ENCODE measurements at places on chromosomes 16 and 17. TPM values are rescaled to one million over a fixed set of nuclear protein-coding genes. Genes with fewer than 3 reads are reported as not detected.

- no peak for DNase-seq
Measured at GRCh38 chr17:13311306-13311705, 290.4 kb downstream of the HS3ST3A1 start.

DNA sequence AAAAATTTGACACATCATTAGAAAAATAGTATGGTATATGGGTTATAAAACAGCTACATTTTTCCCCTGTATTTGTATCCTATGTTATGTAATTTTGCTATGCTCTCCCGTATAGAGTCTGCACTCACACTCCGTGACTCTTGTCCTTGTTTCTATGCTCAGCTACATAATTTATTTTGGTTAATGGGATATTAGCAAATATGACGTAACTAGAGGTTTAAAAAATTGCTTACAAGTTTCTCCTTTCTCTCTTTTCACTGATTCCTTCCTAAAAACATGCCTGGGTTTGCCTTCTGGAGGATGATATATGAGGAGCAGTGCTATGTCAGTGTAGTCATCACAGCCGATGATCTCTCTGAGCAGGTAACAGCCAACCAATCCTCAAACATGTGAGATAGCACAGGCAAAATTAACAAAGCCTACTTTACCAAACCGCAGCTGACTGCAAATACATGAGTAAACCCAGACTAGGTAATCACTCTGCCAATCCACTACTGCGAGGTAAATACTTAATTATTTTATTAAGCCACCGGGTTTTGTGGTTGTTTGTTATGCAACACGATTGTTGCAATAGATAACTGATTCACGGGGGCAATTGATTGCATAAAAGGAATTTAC, 126.9 kb downstream of the KIF2B start:
- DNase-seq = no peak

Gene TSPAN10
- total RNA-seq = 0.85 TPM

DNA sequence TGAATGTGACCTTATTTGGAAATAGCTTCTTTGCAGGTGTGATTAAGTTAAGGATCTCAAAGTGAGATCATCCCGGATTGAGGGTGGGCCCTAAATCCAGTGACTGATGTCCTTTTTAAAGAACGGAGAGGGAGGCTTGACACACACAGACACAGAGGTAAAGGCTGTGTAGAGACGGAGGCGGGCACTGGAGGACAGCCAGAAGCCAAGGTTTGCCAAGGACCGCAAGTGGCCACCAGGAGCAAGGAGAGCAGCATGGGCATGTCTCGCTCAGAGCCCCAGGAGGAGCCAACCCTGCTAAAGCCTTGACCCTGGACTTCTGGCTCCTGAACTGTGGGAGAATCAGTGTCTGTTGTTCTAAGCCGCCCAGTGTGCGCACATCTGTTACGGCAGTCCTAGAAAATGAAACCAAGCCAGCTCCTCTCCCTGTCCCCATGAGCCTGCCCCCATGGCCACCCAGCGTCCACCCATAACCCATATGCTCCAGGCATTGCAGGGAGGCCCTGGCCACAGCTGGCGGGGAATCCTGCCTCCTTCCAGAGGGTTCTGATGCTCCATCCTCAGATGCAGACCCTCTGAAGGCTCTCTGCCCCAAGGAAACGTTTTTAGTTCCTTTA, 15.2 kb downstream of the CNGB1 start:
- no peak for DNase-seq

GRCh38 chr17:80796430-80796861, 195.2 kb upstream of the CHMP6 start:
- DNase-seq = no peak

Gene IL21R
- total RNA-seq = 1.7 TPM

Gene CCL7
- total RNA-seq = 1.6 TPM

- no peak for DNase-seq
Measured at GRCh38 chr16:86883583-86884389, 305.4 kb downstream of the FOXL1 start.

DNA sequence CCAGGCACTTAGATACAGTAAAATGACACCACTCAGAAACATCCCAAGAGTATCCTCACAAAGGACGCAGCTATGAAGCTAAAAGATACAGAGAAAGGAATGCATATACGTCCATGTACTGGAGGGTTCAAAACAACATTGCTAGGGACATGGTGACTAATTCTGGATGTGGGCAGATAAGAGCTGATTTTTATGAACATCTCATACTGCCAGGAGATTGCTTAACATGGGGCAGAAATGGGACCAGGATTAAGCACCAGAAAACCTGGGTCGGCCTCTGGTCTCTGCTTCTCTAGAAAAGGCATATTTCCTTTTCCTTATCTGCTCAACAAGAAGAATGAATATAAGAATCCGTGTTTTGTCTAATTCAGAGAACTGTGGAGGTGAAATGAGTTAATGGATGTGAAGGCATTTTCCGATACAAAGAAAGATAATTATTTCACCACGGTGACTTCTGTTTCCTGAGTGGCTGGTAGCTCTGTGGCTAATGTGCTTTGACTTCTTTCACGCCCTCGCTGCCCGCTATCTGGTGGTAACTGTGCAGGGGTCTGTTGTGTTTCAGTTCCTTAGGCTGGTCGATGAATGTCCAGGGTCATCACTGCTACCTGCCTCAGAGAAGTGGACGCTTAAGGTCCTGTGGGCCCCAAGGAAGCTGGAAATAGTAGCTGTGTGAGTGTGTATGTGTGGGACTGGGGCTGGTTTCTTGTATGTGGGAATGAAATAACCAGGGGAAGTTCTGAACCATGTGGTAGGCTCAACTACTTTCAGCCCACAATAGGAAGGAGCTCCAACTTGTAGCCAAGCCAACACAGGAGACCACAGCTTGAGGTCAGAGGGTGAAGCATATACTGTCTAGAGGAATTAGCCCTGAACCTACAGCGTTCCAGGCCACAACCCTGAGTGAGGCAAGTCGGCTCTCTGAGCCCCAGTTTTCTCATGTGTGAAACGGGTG, 15.8 kb upstream of the CCL5 start:
- DNase-seq = no peak

DNA sequence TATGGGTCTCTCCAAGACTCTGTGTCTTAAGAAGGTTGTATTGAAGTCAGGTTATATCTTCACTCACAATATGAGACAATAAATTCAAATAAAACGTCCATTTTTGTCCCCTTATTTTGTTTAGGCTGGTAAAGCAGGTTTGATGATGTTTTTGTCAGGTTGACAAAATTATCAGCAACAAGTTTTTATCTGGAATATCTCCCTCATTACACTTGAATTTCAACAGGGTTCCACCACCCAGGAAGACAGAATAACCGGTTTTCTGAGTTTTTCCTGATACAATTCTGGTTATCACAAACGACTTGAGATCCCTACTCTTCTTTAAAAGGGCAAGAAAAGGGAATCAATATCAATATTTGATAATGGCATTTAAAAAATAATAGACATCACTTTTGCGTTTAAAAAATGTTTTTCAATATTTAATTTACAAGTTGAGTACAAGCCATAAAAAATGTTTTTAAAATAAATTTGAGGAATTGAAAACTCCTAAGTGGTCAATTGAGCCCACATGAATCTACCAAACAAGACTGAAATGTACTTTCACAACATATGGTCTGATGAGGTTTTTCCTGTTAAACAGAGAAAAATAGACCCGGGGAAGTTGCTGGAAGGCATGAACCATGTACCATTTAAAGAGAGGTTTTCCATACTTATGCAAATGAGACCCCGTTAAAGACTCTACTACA, 1.4 kb upstream of the ATP6V0A1 start:
- DNase-seq = no peak

DNA sequence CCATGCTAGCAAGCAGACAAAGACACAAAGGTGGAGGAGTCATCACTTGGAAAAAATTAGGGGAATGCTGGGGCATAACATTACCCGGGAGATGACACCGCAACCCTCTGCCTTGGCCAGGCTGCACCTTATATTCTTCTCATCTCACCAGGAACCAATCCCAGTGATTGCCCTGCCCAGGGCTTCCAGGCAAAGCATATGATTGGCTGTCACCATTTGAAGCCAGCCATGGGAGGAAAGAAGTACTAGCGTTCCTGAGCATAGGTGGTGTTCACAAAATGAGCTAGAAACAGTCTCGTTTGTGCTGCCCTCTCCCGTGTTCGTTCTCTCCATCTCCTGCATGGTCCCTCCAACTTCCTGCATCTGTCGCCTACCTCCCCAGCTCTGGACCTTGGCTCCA, 29.6 kb downstream of the TEKT5 start:
- no peak for DNase-seq

Gene SNF8
- total RNA-seq = 57.1 TPM

Gene CD300LG
- 22.8 TPM for total RNA-seq

GRCh38 chr16:56438038-56438437, 12.7 kb upstream of the AMFR start:
- DNase-seq = no peak

Gene LRRC37A
- 4.3 TPM for total RNA-seq

Gene SPNS2
- 31.6 TPM for total RNA-seq

GRCh38 chr17:17384961-17385360, 81.8 kb downstream of the NT5M start:
- DNase-seq = no peak

Gene FOXF1
- total RNA-seq = 0.45 TPM

Gene KRTAP2-2
- not detected for total RNA-seq

DNA sequence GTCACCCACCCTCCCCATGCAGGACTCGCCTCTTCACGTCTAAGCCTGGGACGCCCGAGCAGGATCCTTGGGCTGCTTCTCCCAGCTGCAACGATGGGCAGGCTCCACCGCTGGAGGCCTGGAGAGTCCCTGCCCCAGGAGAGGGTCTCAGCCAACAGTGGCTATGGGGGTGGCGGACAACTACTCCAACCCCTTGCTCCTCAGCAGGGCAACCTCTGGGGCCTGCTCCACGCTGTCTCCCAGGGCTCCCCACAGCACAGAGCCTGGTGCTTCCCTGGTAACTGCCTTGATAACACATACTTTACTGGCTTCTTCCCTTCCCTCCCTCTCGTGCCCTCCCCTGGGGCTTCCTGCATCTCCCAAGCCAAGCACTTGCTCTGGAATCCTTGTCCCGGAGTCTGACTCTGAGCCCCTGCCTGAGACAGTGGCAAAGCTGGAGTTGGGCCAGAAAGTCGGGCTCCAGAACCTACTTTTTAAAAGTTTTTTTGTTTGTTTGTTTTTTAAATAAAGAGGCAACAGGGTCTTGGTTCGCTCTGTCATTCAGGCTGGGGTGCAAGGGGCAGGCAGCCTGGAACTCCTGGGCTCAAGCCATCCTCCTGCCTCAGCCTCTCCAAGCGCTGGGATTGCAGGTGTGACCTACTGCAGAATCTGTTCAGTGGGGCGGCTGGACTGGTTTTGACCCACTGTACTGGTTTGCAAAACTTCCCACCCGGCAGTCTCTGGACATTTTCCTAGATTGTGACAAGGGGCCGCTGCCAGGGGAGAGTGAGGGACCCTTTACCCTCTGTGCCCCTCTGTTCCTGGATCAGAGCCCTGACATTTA, 99.4 kb downstream of the TNFRSF13B start:
- no peak for DNase-seq

Gene TNFRSF12A
- 13.6 TPM for total RNA-seq

DNA sequence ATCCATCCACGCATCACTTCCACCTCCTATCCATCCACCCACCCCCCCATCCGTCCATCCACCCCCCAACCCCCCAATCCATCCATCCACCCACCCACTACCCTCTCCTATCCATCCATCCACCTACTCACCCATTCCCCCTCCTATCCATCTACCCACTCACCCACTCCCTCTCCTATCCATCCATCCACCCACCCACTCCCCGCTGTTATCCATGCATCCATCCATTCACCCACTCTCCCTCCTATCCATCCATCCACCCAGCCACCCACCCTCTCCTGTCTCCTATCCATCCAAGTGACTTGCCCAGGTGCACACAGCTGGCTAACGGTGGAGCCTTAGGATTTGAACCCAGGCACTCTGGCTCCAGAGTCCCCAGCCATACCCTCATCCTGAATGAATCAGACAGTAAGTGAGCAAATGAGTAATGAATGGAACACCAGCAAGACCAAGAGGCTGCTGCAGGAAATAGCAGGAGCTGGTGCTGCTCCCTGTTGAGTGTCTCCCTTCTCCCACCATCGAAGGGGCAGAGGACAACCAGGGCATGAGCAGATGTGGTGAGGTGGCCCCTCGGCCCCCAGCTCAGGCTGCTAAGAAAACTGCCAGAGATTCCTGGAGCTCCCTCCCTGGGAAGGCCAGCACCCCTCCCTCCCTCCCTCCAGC, 62.5 kb downstream of the LITAF start:
- DNase-seq = no peak

GRCh38 chr16:23827057-23827456, 8.7 kb upstream of the PRKCB start:
- DNase-seq = no peak

Gene IRX3
- total RNA-seq = 1.1 TPM

- DNase-seq = no peak
Measured at GRCh38 chr16:89993971-89994370, 25.3 kb downstream of the DBNDD1 start.

Gene SYNGR3
- 0.76 TPM for total RNA-seq

DNA sequence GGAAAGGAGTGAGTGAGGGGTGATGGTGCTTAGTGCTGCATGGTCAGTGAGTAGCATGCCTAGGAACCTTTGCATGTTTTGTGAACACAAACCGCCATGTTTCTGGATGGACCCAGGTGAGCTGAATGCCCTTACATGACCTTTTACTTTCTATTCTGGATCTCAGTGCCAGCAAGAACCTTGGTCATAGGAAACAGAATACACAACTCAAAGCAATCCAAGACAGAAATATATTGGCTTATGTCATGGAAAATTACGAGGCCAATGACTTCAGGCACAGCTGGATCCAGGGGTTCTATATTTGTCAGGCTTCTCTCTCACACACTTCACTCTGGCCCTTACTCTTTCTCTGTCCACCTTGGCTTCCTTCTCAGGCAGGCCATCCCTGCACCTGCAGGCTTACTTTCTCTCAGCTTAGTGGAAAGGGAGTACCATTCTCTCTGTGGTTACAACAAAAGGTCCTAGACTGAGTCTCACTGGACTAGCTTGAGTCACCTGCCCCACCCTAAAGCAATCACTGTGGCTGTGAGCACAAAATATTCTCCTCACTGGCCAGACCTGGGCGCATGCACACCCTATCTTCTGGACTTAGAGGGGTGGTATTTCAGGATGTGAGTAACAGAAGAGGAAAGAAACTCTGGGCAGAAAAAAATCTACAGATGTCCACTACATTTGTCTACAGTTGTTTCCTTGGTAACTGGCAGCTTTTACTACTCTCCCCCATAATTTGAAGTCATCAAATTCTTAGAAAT, 20.4 kb upstream of the CPNE2 start:
- DNase-seq = no peak

GRCh38 chr17:30188211-30188939, 47.1 kb downstream of the SLC6A4 start:
- no peak for DNase-seq

Gene ATP1B2
- total RNA-seq = 14.3 TPM

- no peak for DNase-seq
Measured at GRCh38 chr16:75312875-75313274, 61.5 kb upstream of the BCAR1 start.

- no peak for DNase-seq
Measured at GRCh38 chr16:11605891-11606290, 19.2 kb upstream of the LITAF start.

DNA sequence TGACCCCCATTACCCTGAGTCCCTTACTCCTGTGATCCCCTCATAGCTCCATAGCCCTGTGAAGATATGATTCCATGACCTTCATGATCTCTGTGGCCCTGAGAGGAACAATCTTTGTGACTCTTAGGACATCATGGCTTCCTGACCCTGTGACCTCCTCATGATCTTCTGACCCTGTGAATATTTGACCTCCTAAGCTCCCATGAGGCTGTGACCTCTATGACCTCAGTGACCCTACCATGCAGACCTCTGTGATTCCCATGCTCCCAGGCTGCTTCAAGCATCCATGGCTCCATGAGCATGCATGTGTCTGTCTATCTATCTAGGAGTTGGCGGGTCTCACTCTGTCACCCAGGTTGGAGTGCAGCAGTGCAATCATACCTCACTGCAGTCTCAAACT, 12.1 kb downstream of the RIPOR1 start:
- DNase-seq = no peak

Gene NPIPA1
- 214 TPM for total RNA-seq

Gene EXOC3L1
- 1.3 TPM for total RNA-seq
